Stimulated activated CD4-positive, alpha-beta T cell treated with anti-CD3 and anti-CD28 coated beads, Interleukin-1b, Interleukin-23, amount 100 ng/mL, for 1 hour (primary cell): ENCODE measurements at places on chromosomes 4 and X.

DNA sequence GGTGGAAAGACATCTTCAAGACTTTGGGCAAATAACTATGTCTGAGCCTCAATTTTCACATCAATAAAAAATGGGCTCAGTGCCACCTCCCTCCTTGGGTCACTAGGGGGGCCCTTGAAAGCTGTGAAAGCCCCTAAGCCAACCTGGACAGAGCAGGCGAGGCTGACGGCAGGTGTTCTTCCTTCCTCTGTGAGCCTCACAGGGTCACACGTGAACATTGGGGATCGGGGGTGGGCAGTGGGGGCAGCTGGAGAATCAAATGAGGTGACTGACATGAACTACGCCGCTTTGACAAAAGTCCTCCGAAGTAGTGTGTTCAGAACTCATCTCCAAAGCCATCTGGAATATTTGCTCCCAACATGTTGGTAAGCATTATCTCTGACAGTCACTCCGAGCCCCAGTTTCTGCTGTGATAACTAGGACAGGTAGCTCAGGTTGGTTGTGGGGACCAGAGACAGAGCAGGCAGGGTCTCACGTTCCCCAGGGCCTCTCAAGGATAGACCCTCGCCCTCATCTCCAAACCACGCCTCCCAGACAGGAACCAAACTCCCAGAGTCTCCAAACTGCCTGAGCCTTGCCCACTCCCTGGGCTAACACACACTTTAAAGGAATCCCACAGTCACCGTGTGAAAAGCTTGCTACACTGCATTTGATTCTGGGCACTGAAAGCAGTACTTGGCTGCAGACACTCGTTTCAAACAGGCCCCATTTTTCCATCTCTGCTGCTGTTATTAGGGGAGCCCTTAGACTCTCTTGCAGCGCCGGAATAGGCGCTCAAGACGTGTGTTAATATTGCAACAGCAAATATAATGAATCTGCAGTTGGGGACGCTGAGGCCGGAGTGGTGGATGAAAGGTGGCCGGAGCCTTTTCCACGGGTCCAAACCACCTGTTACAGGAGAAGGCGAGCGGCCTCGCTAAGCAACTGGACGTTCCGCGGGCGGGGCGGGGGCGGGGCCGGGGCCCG, 717 bp upstream of the WFS1 start:
- DNase-seq = no peak

DNA sequence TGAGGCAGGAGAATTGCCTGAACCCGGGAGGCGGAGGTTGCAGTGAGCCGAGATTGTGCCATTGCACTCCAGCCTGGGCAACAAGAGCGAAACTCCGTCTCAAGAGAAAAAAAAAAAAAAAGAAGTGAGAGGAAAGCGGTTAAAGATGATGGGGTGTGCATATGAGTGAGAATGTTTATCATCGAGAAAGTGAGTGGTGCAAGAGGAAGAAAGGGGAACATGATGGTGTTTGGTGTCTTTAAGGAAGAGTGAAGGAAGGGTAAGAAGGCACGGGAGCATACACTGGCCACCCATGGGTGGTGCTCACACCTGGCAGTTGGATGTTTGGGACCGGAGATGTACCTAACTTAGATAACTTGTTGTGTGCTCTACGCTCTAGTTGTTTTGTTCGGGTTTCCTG, 62.2 kb downstream of the STOX2 start:
- no peak for DNase-seq

DNA sequence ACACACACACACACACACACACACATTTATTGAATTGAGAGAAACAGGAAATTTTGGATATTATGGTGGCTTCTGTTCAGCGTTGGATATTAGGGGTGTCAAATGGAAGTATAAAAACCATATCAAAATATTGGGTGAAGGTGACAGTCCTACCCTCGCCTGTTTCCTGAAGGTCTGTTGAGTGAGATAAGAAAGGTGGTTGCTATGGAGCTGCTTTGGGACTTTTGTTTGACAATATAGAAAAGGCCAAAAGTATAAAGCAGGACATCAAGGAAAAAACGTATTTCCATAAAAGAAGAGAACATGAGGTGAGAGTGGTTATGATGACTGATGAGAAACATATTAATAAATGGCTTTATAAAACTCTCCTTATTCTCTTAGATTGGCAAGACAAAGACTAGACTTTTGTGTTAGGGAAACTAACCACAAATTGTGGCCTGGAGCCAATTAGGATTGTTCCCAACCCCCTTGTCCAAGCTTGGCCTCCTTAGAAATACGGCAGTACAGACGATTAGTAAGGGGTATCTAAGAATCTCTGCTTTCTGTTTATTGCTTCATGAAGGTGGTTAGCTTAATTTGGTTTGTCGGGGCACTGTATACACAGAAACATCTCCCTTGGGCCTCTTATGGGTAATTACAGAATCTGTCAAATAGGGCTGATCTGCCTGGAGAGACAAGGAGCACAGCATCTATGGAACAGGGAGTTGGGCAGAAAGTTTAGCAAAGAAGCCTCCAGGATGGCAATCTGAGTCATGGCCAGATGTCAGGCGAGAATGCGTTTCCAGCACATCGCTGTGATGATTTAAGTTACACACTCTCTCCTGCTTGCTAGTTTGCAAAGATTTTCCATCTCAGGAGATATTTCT, 198.0 kb downstream of the CBR4 start:
- no peak for DNase-seq

DNA sequence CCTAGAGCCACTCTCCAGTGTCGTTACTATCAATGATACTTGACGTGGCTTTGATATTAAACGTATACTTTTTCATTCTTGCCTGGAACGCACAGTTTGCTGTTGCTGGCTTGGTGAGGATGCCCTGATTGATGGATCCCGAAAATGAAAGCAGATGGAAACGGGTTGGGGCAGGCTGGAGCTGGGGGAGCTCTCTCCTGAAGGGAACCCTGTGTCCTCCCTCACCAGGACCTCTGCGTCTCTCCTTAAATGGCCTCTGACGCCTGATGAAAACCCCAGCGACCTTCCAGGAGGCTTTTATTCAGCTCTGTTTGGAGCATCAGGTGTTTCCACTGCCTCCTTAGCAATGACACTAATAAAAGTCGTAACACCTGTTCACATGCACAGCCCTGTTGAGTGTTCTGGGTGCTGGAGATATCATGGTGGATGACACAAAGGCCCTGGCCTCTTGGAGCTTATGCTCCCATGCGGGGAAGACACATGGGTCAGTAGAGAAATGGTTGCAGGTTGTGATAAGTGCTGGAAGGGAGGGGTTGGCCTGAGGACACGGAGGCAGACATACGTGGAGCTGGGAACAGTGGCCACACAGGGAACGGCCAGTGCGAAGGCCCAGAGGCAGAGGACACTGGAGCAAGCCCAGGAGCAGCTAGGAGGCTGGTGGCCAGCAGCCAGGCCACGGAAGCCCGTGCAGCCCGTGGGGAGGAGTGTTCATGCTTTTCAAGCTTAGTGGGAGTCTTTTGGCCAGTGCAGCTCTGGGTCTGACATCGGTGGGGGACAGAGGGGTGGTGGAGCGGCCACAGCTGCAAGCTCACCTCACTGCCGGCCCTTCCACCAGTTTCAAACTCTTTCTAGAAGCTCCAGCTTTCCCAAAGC, 7.5 kb downstream of the MSANTD1 start:
- no peak for DNase-seq

GRCh38 chr4:136651278-136651667, 881.0 kb downstream of the PCDH18 start:
- DNase-seq = no peak

GRCh38 chrX:16114611-16115010, 8.8 kb upstream of the GRPR start:
- no peak for DNase-seq

DNA sequence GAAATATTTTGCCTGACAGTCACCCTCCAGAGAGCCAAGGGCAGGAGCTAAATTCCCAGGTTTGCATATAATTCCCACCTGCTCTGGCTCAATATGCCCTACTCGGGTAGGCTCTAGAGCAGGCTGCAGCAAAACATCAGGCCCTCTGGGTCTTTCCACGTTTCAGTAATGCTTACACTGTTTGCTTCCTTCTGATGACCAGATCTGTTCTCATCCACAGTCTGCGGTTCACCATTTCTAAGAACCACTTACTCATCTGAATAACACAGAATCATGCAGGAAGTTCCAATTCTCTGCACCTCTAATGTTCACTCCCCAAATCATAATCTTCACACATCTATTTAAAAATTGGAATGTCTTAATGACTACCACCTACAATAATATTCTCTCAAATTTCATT, 141.4 kb downstream of the PPP3CA start:
- no peak for DNase-seq

DNA sequence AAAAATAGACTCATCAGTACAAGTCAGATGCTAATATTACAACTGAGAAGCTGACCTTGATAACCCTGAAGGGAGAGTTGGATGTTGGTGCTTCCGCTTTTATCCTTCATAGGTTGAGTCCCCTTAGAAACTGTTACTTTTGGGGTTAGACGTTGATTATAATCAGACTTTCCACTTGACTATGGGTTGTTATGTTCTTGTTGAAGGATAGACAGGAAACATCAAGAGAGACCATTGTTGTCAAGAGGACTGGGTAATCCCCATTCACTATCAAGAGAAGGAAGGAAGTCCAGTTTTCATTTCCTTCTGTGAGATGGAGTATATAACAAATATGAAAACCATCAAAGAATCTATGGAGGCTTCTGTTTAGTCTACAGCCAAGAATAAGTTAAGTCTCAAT, 229.9 kb upstream of the AFF2 start:
- DNase-seq = no peak

GRCh38 chr4:122692641-122693520, 39.6 kb upstream of the BBS12 start:
- DNase-seq = no peak

DNA sequence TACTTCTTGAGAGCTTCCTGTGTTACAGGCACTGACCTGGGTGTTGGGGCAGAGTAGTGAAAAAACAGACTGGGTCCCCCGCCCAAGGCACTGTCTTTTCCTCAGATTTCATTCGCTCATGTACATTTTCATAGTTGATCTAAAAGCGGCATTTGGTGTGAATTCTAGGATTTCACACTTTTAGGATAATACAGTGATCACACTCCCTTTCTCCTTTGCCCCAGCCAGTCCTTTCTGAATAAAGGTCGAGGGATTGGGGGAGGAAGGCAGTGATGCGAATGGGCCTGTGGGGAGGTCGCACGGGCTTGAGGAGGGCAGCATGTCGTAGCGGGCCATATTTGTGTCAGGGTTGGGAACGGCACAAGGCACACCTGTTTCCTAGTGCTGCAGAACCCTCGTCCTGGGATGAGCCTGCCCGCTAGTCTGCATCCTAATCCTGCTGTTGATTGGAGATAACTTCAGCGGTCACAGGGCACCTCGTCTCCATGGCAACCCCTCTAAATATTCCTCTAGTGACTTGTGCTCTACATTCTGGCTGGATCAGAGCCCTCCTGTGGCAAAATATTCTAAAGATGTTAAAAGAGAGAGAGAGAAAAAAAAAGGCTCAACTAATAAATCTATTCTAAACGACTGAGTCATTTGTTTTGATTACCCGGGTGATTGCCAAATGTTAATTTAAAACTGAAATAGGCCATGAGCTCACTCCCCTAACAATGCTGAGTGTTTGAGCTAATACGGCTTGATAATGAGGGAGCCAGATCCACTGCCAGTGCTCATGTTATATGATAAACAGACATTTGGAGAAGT, 21.8 kb downstream of the FHL1 start:
- DNase-seq = no peak

- DNase-seq = no peak
Observed at GRCh38 chrX:65926095-65927019, 113.5 kb downstream of the VSIG4 start.

DNA sequence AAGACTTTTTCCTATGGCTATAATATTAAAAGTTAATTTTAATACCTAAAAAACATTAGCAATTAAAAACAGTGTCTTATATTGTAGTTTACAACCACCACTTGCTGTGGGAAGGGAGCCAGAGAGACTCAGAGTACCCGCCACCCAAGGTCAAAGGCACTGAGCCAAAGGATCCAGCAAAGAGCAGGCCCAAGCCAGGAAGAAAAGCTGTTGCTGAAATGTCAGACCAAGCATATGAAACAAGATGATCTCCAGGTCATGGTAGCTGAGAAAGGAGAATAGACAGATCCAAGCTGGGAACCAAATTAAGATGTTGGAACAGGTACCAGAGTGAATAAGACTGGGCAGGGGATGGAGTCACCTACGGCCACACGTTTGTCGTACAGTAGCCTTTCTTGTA, 18.8 kb upstream of the ATOH1 start:
- no peak for DNase-seq

GRCh38 chr4:128565054-128565453, 244.4 kb upstream of the JADE1 start:
- DNase-seq = no peak

- DNase-seq = no peak
Observed at GRCh38 chr4:107721436-107722100, 1.5 kb upstream of the PAPSS1 start.

DNA sequence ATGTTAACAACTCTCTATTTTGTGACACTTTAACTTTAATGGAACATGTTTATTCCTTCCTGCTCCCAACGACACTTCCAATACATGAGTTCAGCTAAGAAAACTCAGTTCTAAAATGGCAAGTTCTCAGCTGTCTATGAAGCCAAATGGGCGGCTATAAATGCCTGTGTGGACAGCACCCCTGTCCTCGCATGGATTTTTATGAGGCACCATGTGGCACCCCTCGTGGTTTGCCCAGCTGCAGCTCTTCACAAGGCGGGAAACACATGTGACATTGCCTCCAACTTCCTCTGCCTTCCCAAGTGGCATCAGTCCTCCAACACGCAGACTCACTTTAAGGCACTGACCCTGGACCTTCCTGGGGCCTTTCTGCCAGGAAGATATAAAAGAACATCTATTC, 48.0 kb downstream of the SH3RF1 start:
- no peak for DNase-seq

DNA sequence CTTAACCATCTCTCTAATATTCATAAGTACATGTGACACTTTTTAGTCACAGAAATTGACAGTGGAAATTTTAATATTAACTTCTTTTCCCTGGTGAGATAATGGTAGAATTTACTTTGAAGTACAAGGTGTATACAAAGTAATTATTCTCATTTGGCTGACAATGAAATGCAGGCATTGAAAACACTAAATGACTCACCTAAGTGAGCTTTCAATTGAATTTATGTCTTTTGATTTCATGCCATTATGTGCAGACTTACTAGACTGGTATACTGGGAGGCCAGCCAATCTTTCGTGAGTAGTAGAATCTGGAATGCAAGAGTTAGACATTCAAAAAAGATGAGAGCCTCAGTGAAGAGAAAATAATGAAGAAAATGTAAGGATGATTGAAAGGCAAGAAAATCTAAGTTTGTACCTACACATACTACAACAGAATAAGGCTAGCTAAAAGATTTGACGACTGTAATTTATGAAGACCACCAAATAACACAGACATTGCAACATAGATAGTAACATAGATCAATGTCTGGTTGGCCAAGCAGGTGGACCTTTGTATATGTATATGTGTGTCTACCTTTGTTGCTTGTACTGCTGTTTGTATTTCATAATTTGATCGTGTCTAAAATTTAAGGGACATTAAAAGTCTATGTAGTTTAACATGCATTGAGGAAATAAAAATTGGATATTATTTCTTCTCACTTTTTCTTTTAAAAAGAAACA, 459.7 kb downstream of the IL15 start:
- DNase-seq = no peak

DNA sequence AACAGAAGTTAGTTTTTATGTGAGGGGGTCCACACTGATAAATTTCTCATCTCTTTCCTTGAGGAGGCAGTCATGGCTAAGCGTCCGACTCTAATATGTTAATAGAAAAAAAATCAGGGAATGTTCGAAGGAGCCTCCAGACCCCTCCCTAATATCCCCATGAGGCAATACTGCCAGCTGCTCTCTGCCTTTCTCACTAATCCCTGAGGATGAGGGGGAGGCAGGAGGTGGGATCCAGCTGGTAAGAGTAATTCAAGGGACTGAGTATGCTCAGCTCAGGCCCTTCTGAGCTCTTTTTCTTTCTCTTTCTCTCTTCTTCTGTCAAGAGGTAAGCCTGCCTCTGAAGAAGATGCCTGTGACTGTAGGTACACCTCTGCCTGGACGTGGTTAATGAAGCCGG, 51.7 kb downstream of the PIR start:
- DNase-seq = no peak
